Cerebellum (tissue), 4 donors: ENCODE measurements at places on chromosomes 2 and 18.

- no peak for DNase-seq
Observed at GRCh38 chr2:53861824-53862223, 2.1 kb upstream of the GPR75 start.

GRCh38 chr2:153595939-153596338 lies 117.4 kb upstream of the RPRM start:
- DNase-seq: peak; percentile 1

DNA sequence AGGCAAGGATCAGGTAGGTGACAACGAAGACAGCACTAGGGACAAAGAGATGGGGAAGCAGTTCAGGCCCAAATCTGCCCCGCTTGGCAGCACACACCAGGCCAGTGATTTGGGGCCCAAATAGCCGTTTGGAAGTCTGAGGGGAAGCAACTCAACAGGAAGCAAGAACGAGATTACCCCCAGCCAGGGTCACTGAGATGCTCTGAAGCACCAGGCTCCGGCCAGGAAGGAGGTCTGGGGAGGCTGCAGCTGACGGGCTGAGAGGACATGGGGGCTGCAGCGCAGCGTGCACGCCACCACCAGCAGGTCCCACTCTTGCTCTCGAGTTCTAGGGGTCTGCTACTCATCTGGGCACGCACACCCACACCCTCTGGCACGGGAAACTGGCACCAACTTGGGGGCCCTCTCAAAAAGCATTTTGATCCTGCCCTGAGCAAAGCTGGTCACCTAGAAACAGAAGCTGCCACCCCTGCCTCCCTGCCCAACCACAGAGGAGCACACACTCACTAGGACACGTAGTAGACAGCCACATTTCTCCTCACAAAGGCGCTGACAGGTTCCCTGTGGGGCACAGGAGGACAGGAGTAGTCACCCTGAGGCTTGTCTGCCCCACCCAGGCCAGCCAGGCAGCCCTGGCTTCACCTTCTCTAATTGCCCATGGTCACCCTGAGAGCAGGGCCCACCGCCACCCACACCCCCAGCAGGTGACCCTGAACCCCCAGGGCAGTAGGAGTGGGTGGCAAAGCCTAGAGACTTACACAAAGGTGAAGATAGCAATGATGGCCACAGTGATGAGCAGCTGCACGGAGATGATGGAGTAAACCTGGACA lies 8.4 kb downstream of the PNKD start:
- DNase-seq: no peak

- DNase-seq: no peak
Observed at GRCh38 chr2:176732780-176733179, 463.5 kb downstream of the MTX2 start.

DNA sequence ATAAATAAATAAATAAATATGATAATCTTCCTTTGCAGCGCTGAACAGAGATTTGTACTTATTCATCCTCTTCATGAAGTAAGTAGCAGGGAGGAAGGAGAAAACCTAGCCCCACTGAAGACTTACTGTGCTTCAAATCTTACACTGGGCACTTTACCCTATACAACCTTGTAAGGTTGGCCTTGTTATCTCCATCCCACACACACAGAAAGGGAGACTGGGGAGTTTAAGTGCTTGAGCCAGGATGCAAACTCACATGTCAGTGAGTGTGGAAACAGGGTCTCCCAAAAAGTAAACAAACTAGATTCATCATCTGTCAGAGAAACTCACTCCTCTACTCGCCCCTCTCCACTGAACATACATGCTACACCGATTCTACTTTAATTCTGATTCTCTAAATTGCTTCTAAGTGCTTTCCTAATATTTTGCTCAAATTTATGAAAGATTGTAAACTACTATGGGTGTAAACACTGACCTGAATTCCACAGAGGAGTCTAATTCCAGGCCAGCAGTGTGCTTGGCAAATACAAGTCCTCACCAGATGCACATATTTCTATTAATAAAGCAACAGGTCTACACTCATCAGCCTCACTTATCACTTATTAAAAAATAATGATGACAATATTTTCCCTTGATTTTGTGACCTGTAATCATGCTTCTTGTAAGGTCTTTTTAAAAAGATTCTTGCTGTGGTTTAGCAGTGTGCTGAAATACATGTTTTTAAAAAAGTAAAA lies 155.5 kb downstream of the TCF4 start:
- no peak for DNase-seq

DNA sequence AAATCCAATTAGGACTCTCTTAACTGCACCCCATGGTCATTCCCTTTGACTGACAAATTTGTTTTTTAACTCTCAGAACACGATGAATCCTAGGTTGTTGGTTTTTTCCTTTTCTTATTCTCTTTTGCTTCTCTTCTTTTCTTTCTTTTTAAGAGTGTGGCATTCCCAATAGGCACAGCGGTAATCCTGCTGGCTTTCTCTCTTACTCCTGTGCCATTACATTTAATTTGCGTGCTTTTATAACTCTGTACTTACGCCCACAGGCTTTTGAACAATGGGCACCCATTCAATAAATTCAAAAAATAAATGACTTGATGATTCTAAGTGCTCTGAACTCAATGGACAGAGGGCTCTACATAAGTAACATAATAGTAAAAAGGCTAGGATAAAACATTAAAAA lies 189.0 kb upstream of the SMAD7 start:
- no peak for DNase-seq

- no peak for DNase-seq
Observed at GRCh38 chr2:100066246-100066645, 76.1 kb downstream of the AFF3 start.

GRCh38 chr2:22628221-22628620 lies 756.8 kb upstream of the KLHL29 start:
- no peak for DNase-seq

DNA sequence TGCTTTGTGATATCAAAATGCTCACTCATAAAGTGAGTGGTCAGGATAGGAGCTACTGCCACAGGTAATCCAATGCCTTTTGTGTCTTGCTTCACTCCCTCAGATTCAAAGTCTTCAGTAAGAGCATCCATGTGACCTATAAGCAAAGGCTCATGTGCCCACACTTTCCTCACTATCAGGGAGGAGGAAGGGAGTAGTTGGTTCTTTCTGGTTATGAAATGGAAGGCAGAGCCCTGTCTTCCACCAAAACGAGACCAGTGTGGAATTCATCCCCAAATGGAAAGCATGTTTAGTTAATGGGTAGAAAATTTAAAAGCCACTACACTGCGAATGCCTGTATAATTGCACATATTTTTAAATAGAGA lies 25.8 kb downstream of the IL1F10 start:
- no peak for DNase-seq

DNA sequence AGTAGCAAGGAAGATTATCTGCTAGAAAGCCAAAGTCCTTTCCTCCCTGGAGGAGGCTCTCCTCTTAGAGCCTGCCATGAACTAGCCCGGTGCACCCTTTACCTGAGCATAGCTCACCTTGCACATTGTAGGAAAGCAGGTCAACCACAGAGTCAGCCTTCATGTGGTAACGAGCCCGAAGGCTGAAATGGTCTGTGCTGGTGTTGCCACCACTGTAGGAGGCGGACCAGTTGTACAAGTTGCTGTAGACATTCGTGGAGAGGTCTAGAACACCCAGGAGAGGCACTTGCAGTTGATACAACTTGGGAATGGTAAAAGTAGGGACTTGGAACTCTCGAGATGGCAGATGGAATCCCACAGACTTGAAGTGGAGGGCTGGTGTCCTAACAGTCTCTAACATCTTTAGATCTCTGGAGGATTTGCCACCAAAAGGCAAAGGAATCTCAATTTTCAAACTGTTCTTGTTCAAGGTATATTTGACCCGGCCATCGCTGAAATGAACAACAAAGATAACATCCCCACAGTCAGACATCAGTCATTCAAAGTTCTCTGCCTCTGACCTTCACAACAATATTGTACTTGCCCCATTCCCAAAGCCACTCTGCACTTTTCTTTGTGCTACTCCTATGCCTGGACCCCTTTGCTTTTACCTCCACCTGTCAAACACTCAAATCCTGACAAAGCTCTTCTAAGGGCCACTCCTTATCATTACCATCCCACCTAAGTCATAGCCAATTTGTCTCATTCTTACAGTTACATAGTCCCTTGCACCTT lies 30.6 kb downstream of the APOB start:
- no peak for DNase-seq

- DNase-seq: no peak
Observed at GRCh38 chr2:212831671-212832199, 293.1 kb upstream of the ERBB4 start.

DNA sequence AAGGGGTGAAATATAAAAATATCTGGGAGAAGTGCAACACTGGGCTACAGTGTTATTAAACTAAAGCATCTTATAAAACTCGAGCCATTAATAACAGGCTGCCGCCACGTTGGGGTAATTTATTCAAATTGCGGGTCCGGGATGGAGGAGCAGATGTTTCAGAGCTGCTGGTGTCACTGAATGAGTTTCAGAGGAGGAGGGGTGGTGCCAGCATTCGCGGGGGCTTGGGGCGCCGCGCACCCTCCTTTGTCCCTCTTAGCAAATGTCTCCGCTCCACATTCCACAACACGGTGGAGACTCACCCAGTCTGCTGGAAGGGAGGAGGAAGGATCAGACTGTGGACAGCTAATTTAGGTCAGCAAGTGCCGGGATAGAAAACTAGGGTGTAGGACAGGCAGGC lies 260.5 kb downstream of the CELF4 start:
- DNase-seq: no peak

- no peak for DNase-seq
Observed at GRCh38 chr2:141707486-141707885, 423.3 kb downstream of the LRP1B start.

DNA sequence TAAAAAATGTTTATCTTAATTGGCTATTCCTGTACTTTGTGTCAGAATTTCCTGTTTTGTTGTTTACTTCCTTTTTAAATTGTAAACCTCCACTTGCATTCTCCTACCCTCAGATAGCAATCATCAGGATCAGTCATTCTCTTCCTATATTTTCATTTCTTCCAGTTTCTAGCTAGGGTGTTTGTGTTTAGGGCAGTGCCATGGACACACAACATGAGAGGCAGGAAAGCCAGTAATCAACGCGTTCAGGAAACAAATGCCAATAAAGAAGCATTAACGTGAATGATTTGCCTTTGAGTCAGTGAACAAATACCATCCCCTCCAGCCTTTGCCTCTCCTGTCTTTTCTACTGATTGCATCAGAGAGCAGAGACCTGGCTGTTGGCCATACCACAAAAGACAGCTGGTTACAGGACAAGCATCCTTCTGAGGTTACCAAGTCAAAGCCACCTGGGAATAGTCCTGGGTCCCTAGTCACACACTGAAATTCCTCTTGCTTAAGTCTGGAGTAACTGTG lies 56.7 kb upstream of the FHL2 start:
- DNase-seq: no peak

GRCh38 chr18:3223356-3223755 lies 3.6 kb upstream of the MYOM1 start:
- DNase-seq: no peak

DNA sequence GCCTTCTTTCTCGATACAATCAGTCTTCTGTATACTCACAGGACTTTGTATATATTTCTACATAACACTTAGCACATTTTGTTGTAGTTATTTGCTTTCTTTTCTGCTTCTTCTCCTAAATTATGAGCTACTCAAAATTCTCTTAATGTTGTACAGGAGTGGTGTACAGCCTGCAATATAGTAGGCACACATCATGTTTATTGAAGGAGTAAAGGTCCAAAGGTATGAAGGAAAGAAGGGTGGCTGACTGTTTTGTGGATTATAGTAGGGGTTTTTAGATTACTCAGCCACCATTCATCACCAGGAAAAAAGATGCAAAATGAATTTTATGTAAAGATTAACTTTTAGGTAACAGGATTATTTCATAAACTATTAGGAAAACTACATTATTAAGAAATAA lies 54.1 kb downstream of the C18orf54 start:
- DNase-seq: no peak

- no peak for DNase-seq
Observed at GRCh38 chr2:26284132-26284531, 39.4 kb downstream of the HADHB start.

DNA sequence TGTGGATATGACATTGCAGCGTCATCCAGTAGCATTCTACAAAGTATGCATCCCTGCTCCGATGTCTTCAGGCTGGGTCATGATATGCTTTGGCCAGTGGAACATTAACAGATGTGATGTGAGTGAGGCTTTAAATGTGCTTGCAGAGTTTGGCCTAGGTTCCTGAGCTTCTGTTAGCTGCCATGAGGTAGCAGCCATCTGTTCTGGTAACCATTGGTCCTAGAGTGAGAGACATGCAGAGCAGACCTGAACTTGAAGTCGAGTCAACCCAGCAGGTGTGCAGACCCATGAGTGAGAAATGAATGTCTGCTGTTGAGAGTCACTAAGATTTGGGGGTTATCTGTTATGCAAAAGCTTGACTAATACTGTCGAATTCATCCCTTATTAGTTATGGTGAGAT lies 73.8 kb upstream of the NABP1 start:
- DNase-seq: peak; percentile 28

GRCh38 chr2:242098445-242099128 lies 229.1 kb downstream of the RTP5 start:
- no peak for DNase-seq

- no peak for DNase-seq
Observed at GRCh38 chr2:98161186-98161585, 74.2 kb downstream of the VWA3B start.

DNA sequence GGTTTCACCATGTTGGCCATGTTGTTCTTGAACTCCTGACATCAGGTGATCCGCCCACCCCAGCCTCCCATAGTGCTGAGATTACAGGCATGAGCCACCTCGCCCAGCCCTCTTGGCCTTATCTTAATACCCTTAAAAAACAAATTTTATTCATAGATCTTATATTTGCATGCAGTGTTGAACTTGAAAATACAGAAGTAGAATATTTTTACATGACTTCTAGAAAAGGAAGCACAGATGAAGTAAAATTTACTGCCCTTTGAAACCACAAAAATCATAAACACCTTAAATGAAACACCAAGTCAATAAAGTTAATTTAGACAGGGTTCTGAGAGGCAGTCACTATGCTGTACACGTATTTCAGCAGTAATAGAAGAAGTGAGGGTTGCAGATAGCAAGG lies 145.7 kb downstream of the CERS6 start:
- DNase-seq: no peak

DNA sequence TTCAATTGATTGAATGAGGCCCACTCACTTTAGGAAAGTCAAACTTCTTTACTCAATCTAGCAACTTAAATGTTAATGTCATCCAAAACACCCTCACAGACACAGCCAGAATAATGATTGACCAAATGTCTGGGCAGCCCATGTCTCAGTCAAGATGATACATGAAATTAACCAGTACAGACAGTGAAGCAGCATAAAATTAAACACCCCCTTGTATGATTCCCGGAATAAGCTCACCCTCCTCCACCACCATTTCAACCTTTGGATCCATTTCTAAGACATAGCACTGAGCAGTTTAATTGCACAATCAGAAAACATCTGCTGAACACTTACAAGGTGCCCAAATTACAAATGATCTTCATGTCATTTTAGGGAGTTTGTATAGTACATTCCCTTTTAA lies 570.7 kb upstream of the ID2 start:
- DNase-seq: no peak

GRCh38 chr18:62778976-62779869 lies 63.9 kb downstream of the PHLPP1 start:
- no peak for DNase-seq

GRCh38 chr18:46174342-46175041 lies 70.3 kb downstream of the HAUS1 start:
- DNase-seq: peak; percentile 27
